Stimulated activated CD8-positive, alpha-beta memory T cell treated with anti-CD3 and anti-CD28 coated beads, Interleukin-4, amount 100 ng/mL, for 1 hour (primary cell): ENCODE measurements at places on chromosomes 12 and 14.

DNA sequence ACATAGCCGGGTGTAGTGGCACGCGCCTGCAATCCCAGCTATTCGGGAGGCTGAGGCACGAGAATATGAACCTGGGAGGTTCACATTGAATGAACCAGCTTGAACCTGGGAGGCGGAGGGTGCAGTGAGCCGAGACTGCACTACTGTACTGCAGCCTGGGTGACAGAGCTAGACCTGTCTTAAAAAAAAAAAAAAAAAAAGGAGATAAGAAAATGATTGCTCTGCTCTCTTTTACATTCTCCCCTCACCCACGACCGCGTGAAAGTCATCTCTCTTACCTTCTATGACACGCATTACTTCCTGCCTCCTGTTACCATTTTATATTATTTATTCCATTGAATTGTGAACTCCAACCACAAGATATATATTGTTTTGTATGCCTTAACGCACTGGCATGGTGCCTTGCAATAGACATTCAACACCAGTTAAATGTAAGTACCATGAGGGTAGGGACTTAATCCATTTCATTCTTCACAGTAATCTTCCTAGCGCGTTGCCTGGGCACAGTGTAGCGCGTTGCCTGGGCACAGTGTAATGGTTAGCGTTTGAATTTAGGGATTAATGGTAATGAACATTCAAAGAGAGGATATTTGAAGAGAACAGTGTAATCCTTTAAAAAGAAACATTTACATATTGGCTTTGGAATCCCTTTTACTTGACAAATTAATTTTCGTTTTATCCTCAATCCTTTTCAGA is 2.7 kb downstream of the RAP1B start:
- no peak for DNase-seq

GRCh38 chr12:89663577-89664357 is 44.9 kb downstream of the ATP2B1 start:
- no peak for DNase-seq

DNA sequence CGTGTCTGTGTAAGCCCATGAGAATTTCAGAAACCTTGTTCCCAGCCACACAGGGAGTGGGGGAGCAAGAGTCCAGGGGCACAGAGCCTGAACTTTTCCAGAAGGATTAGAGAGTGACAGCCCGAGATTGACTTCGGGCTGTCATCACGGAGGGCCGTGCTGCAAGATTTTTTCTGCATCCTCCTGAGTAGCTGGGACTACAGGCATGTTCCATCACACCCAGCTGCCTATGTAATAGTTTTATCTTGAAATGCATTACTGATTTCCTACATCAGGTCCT is 14.4 kb downstream of the EVL start:
- DNase-seq, result no peak

DNA sequence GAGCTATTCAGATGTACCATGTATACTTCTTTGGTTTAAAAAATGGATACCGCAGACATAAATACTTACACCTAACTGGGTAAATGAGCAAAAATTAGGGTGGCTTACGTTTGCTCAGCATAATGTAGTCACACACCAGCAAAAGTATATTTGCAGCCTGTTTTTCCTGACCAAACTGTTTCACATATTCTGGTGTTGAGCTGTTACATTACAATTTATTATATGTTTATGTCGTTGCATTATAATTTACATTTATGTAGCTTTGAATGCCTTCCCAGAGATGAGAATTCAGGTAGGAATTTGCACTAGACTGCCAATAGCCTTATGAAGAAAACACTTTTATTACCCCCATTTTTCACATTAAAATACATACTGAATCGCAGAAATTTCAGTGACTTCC is 183.3 kb downstream of the PTPRO start:
- DNase-seq, result no peak

DNA sequence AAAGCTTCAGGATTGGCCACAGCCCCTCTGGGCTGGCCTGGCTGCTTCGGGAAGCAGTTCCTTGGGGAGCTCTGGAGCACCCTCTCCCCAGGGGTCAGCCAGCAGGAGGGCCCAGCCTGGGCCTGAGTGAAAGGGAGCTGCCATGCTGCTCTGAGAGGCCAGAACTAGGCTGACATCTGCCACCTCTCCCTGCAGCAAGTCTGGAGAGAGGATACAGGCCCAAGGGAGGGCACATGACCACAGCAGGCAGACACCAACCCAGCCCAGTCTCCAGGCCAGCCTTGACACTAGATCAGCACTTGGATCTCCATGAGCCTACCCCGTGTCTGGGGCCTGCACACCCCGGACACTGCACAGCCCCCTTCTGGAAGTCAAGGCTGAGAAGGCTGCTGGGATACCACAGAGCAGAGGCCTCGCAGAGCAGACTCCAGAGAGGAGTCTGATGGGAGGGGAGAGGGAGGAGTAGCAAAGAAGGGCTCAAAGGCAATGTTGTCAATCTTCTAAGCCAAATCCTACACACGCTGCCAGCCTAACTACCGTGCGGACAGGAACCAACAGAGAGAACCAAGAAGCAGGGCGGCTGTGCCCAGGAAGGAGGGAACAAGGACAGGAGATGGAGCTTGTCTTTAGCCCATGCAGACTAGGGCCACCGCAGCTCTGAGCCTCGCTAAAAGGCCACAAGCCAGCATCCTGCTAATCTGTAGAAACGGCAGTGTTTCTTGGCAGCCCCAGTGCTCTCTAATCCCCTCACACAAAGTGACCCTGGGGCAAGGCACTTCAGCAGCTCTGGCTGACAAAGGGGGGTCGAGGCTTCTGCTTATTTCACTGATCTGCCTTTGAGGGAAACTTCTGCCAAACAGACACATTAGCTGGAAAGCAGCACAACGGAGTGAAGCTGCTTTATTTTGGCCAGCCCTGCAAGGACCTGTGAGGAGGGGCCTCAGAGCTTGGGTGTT is 12.9 kb downstream of the COL2A1 start:
- no peak for DNase-seq

DNA sequence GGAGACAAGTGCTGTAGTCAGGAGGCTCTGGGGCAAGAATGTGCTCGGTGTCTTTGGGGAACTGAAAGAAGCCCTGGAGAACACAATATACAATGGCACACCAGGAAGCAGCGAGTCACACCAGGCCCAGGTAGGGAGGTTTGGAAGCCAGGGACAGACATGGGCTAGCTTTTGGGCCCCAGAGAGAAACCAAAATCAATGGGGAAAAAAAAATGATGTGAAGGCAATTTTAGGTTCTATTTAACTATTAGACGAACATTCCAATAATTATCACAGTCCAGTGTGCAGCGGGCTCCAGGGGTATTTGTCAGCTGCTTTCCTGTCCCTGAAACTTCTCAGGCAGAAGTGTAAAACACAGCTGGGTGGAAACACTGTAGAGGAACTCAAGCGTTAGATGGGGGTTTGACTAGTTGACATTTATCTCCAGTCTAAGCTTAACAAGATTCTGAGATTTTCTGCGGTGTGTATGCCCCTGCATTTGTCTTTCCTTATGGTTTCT is 21.8 kb upstream of the EGLN3 start:
- no peak for DNase-seq

GRCh38 chr12:48795550-48796455 is 6.9 kb upstream of the ADCY6 start:
- no peak for DNase-seq

- no peak for DNase-seq
Observed at GRCh38 chr12:27901959-27902358, 70.6 kb downstream of the PTHLH start.

DNA sequence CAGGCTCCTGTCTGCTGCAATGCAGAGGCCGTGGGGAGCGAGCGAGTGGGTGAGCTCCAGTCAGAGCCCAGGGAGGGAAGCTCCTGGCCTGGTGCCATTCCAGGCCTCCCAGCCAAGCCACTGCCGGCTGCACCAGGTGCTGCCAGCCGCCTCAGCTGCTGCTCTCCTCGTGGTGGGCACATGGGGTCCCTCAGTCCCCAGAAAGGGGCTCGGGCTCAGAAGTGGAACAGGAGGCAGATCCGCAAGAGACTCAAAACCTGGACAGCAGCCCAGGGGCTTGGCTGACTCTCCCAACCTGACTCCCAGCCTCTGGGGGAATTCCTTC is 2.4 kb downstream of the ABCB9 start:
- DNase-seq, result no peak

GRCh38 chr14:58639842-58640484 is 2.2 kb downstream of the DACT1 start:
- no peak for DNase-seq

DNA sequence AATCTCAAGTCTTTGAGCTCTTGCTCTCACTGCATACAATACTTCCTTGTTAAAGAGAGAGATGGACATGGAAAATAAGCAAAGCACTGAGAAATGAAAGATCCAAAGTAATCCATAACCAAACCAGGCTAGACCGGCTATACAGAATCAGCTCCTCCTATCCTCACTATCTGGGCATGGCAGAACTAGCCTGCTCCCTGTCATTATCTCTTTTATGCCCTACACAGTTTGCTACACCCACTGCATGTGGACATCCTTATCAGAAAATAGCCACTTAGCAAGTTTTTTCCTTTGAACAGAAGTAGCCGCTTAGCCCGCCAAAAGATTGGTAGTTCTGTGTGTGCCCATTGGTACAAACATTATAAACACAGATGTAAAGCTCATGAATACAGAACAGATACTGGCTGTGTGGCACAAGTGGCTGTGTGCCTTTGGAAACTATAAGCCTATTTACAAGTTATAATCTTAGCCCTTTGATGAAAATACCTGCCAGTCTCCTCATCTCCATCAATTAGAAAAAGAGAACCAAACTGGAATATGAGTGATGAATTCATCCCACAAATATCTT is 34.7 kb downstream of the SPTB start:
- no peak for DNase-seq

DNA sequence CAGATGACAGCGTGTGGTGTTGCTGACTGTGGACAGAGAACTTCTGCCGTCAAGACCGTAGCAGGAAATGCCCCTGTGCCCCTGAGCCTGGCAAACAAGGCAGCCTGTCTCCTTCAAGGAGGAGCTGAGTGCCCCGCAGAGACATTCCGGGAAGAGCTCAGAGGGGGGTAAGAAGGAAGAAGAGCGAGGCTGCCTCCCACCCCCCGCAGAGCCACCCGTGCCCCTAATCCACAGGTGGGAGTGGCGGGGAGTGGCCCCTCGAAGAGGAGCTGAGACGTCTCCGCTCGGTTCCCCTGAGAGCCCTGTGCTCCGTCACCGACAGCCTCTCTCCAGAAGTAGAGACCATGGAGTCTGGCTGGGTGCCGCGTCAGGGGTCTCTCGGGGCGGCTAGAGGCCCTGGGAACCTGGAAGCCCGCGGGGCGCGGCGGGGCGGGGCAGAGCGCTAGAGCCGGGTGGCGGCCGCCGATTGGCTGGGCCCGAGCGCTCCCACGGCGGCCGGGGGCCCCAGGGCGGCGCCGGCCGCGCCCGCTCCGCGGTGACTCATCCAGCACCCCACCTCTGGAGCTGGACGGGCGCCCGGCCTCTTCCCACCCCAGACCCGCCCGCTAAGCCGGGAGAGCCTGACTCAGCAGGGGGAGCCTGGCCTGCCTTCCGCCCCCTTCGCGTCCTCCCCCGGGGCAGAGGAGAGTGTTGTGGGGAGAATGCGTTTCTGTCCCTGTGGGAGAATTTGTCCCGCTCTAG is 25.2 kb upstream of the KRT78 start:
- DNase-seq, result no peak

- no peak for DNase-seq
Observed at GRCh38 chr14:69713993-69714679, 52.8 kb upstream of the SRSF5 start.

GRCh38 chr14:81192594-81192993 is 28.2 kb downstream of the GTF2A1 start:
- DNase-seq, result no peak

- DNase-seq, result no peak
Observed at GRCh38 chr12:125282921-125283320, 217.7 kb downstream of the AACS start.

GRCh38 chr12:5003025-5003666 is 40.5 kb upstream of the KCNA5 start:
- DNase-seq, result no peak

- DNase-seq, result no peak
Observed at GRCh38 chr12:79988368-79988767, 53.5 kb upstream of the PPP1R12A start.

GRCh38 chr12:76032043-76032981 is 736 bp upstream of the PHLDA1 start:
- no peak for DNase-seq

DNA sequence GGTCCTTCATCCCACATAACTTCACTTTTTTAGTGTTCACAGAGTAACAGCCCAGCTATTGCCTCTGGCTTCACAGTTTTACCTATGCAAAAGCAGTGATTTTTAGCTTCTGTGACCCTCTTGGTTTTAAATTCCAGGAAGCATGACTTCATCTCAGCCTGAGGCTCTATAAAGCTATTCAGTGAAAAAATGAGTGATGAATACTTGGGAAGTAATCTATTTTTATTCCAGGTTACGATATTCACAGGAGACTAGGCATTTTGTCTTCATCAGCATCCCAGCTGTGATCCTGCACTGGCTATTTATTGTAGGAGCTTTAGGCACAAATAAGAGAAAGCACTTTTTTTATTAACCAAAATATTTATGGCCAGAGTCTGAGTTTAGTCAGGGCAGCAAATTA is 164.8 kb downstream of the SNAPC1 start:
- no peak for DNase-seq

DNA sequence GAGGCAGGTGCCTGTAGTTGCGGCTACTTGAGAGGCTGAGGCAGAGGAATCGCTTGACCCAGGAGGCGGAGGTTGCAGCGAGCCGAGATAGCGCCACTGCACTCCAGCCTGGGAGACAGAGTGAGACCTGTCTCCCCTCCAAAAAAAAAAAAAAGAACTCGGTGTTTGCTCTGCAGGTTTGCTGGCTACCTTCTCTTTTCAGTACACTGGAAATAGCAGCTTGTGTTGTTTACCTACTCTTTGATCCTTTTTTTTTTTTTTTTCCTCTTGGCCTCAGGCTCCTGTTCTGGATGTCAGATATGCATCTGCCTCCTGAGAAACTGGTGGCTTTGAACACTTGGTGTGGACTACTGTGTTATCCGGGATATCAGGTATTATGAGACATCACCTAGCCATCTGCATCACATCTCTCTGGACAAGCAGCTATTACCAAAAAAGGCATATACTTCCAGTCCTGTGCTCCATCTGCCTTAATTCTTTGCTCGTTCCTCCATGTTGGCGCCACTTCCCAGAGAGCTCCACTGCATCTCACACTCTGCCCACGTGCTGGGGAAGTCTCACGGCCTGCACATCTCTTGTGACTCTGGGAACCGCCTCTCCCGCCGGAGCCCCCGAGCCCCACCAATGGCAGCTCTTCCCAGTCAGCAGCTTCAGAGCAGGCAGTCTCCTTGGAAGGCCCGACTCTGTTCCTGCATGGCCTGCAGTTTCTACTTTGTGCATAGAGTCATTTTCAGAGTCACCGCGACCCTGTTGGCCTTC is 50.9 kb upstream of the TRAF3 start:
- DNase-seq, result no peak

GRCh38 chr12:128091951-128092382 is 175.0 kb upstream of the TMEM132C start:
- no peak for DNase-seq

- DNase-seq, result no peak
Observed at GRCh38 chr14:55074662-55075061, 23.2 kb downstream of the MAPK1IP1L start.
